ENCODE measurements at places on chromosomes 11 and 22.

GRCh38 chr22:37843741-37844089 lies 419 bp downstream of the ANKRD54 start:
- DNase-seq, result no peak

DNA sequence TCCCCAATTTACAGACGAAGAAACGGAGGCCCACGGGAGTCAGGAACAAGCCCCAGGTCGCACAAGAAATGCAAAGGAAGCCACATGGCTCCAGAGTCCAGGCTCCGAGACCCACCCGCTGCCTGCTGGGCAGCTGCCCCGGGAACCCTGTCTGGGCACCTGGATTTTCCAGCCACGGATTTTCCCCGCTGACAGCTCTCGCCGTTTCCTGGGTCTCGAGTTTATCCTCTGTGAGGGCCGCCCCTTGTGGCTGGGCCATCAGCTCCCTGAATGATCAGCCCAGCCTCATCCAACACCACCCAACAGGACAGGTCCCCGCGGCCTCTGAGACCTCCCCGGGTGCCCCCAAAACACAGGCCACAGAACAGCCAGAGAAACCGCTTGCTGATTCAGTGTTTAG lies 189.7 kb downstream of the BRD1 start:
- no peak for DNase-seq

GRCh38 chr11:85806876-85807275 lies 4.1 kb downstream of the SYTL2 start:
- no peak for DNase-seq

GRCh38 chr22:23123804-23124254 lies 18.0 kb downstream of the RSPH14 start:
- DNase-seq, result no peak

DNA sequence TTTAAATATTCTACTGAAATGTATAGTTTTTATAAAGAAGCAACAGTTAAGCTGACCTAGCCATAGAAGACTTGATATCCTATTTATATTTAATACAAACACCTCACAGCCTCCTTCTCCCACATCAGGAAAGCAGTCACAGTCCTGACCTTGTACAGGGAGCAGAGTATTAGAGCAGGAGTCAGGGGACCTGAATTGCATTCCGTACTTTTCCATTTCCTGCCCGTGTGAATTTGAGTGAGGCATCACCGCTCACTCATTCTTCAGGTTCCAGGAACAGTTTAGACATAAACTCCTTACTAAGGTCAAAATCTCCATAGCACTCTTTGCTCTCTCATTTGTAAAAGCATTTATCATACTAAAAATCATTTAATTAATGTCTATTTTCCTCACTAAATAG lies 482.5 kb upstream of the FAT3 start:
- DNase-seq, result no peak

DNA sequence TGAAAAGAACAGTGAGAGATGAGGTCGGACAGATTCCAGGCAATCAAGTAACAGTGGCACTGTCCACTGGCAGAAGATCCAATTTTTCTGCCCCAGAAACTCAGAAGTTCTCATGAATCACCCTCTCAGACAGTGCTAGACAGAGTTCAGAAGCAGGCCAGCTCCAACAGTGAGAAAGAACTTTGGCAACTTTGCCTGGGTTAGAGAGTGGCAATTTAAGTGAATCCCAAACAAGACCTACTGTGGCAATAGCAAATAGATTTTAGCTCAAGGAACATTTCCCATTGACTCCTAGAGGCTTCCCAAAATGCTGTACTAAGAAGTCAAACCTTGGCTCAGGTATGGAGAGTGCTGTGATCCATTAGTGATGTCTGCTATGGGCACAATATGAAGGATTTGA lies 12.3 kb downstream of the CD44 start:
- DNase-seq, result no peak

DNA sequence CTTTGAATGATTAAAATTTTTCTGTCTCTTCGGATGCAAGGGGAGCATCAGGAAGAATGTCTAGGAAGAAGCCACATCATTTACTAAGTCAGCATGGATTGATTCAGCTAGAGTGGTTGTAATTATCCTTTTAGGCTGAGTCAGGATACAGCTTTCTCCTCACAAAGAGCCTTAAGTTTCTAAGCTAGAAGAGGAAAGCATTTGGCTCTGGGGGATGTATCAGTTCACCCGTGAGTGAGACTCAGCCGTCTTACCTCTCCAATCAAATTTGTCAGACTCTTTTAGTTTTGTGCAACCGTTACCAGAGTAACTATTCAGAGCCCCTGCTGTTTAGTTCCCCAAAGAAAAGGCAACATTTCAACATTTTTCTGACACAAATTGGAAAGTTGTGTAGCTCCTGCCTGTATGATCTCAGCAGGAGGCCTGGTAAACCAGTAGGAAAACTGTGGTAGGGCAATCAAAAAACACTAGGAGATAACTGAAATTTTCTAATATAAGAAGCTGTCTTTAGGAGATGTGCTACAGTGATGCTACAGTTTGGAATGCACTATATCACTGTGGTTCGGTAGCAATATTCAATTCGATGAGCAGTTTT lies 432.4 kb upstream of the LUZP2 start:
- no peak for DNase-seq

DNA sequence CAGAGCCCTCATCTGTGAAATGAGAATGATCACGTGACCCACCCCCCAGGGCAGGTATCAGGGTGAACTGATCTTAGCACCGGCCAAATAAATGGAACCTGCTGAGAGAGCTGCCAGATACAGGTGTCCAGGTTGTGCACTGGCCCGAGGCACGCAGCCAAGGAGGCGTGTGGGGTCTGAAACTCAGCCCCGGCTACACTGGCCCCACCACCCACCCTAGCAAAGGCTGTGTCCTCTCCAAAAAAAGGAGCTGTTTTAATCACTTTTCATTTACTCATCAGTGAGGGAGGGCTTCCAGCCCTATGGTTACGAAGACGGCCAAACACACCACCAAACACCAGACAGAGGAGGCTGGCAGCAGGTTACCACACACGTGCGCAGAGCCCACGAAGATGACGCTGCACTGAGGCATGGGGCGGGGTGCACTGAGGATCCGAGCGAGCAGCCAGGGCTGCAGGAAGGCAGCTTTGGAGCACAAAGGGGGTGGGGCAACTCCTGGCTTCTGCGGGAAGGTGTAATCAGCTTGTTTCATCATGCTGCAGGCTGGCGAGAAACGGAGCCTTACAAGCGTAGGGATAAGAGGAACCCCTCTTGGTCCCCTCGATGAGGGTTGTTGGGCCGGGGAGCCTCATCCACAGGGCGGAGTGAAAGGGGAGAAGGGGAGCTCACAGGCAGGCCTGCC lies 19.5 kb upstream of the SLC22A12 start:
- no peak for DNase-seq

- DNase-seq, result no peak
Observed at GRCh38 chr11:64322925-64323260, 5.0 kb downstream of the PRDX5 start.

GRCh38 chr22:50261615-50262459 lies at the start of gene MAPK12:
Gene MAPK12 (minus strand): TSS chr22:50261683. CDS start chr22:50261509, 174 bp downstream.
- peak; percentile 25 for DNase-seq

DNA sequence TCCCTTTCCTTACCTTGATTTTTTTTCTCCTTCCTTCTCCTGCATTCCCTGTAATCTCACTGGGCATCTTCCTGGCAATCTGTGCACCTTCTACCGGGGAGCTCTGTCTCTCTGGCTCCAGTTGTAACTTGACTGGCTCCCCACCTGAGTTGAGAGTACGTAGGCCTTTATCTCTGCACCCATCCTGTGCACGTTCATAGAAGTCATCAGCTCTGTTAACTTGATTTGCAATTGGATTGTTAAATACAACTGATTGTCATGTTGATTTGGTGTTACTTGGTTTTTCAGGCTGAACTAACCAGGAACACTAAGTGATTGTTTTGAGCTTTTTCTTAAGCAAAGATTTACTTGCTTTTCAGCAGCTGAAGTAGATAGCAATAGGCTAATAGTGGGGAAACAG lies 11.8 kb downstream of the SWAP70 start:
- no peak for DNase-seq

DNA sequence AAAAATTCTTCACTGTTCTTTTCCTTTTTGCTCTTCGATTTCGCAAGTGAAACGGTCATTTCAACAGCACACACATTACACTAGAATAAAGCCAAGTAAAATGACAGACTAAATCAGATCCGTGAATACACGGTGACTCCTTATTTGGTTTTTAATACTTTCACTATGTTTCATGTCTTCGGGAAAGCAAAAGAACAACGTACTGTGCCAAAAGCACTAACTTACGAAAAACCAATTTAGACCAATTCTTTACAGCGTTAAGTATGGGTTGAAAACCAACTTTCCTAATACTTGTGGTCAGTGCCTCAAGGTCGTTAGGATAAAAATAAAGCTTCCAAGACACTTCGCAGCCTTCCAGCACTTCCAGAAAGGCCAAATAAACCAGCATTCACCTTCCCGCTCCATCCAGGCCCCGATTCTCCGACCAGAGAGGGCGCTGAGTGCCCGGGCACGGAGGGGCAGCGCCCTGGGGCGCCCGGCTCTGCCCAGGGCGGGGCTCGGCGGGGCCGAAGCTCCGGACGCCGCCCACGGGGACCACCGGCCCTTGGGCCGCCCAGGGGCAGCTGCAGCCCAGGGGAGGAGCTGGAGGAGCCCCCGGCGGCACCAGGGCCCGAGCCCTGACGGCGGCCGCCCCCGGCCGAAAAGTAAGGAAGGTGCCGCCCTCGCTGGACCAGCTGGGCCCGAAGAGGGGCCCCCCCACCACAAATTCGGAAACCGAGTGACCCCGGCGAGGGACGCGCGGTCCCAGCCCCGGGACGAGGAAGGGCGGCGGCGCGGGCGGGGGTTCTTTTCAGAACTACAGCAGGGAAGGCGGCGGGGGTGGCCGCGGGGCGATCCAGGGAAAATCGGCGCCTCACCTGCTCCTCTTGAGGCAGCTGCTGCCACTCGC lies 499 bp downstream of the ATL3 start:
- DNase-seq, result peak; percentile 69

GRCh38 chr22:33922349-33922681 lies 2.0 kb upstream of the LARGE1 start:
- DNase-seq, result peak; percentile 2

GRCh38 chr11:61536676-61537270 lies 28.2 kb downstream of the LRRC10B start:
- DNase-seq, result no peak

GRCh38 chr22:48849963-48850657 lies 977.6 kb downstream of the BRD1 start:
- DNase-seq, result no peak

DNA sequence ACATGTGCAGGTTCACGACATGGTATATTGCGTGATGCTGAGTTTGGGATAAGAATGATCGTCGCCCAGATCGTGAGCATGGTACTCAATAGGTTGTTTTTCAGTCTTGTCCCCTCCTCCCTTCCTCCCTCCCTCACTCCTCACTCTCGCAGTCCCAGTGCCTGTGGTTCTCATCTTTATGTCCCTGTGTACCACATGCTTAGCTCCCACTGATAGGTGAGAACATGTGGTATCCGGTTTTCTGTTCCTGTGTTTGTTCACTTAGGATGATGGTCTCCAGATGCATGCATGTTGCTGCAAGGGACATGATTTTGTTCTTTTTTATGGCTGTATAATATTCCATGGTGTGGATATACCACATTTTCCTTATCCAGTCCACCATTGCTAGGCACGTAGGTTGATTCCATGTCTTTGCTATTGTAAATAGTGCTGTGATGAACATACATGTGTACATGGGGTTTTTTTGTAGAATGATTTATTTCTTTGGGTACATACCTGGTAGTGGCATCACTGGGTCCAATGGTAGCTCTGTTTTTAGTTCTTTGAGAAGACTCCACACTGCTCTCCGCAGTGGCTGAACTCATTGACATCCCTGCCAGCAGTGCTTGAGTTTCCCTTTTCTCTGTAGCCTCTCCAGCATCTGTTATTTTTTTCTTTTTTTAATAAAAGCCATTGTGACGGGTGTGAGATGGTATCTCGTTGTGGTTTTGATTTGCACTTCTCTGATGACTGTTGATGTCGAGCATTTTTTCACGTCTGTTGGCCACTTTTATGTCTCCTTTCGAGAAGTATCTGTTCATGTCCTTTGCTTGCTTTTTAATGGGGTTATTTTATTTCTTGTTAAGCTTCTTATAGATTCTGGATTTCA lies 16.4 kb downstream of the ZBED4 start:
- DNase-seq, result no peak

DNA sequence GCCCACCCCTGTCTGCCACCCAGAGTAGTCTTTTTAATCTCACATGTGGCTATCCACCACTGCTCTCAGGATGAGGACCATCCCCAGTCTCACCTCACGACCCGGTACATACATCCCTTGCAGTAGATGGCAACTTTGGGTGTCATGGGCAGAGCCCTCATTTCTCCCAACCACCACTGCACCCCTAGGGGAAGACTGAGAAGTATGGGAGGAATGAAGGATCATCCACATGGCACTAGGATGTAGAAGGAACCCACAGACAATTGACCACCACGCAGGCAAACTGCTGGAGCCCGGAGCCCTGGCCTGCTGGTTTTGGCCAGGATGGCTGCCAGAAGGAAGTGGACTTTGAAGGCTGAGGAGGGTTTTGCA lies 1.9 kb upstream of the SCARF2 start:
- DNase-seq, result no peak

GRCh38 chr22:35589071-35589755 lies 27.9 kb downstream of the MB start:
- DNase-seq, result peak; percentile 33

DNA sequence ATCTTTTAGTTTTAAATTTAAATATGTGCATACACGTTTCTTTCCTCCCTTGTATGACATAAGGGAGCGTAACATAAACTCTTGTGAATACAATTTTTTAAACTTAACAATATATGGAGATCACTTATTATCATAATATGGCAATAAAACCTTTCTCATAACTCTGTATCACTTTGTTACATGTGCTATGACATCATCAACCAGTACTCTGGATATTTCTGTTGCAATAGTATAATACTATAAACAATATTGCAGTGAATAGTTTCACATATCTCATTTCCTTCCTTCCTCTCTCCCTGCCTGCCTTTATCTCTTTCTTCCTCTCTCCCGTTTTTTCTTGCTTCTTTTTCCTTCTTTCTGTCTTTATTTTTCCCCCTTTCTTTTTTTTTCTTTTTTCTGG lies 1278.0 kb upstream of the CNTN5 start:
- DNase-seq, result no peak

DNA sequence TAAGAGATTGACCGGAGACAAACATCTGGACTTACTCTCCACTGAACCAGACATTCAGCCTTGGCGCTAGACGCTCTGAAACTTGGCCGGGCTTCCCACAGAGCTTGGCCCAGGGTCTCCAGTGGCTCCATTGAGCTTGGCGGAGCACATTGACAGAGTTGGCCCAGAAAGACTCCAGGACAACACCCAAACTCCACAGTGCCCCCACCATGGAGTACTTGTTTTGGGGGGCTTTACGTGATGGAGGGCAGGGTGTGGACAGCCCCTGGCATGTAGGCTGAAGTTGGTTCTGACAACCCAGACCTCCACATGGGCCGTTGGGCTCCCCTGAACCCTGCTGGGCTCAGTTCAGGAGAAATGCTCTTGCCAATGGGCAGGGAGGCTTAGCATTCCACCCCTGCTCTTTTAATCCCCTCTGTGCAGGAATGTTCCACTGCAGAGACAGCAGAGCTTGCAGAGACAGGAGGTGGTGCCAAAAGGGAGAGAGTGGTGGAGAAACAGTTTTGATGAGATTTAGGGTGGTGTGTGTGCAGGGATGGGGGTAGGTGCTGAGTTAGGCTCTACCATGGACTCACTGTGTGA lies 102.4 kb upstream of the TIMP3 start:
- DNase-seq, result no peak

GRCh38 chr11:45590743-45591142 lies 74.7 kb downstream of the CHST1 start:
- DNase-seq, result no peak

- DNase-seq, result no peak
Observed at GRCh38 chr11:32196137-32196536, 105.3 kb downstream of the RCN1 start.

- DNase-seq, result no peak
Observed at GRCh38 chr22:46770151-46770641, 7.7 kb downstream of the TBC1D22A start.

- DNase-seq, result no peak
Observed at GRCh38 chr11:103541186-103541795, 432.1 kb downstream of the DYNC2H1 start.
